Transverse colon (tissue), 4 donors: ENCODE measurements at places on chromosomes 2 and 18. TPM values are rescaled to one million over a fixed set of nuclear protein-coding genes. Genes with fewer than 3 reads are reported as not detected.

GRCh38 chr2:25981596-25982272 is 563 bp downstream of the KIF3C start:
- DNase-seq: no peak

The LIMS2 gene
- 34.5 TPM for total RNA-seq

DNA sequence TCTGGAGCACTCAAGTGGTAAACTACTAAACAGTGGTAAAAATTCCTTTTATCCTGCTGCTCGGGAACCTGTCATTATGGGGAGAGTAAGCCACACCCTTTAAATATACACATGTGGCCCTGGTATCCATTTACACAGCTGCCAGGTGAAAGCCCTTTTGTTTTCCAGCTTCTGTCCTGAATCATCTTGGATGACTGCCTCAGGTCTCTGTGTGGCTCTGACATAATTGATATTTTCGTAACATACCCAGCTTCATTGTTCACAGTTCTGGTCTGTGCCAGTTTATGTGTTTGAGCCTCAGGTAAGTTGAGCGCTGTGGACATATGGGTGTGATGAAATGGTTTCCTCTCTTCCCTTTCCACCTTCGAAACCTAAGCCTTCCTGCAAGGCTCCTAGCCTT is 15.7 kb upstream of the TTC39C start:
- no peak for DNase-seq

The FBXO15 gene
- not detected for total RNA-seq

- DNase-seq: no peak
These were observed 18.7 kb downstream of the ITPRID2 start for GRCh38 chr2:181910028-181910831.

The GALR1 gene
- 0.14 TPM for total RNA-seq

DNA sequence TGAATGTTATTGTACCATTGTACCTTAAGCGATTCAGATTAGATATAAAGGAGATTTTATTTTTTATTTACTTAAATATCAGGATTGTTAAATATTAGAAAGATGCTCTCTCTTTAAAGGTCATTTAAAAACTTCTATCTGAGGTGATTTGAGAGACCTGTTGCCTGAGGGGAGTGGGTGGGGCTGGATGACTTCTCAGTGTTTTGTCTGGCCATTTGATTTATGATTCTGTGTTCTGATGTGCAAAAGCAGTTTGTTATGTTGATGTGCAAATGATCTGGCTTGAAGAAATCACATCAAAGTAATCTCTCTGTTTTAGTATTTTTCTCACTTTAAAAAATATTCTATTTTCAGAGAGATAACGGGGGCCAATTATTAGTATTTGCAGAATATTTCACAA is 370.8 kb downstream of the NUP35 start:
- no peak for DNase-seq

GRCh38 chr2:48220501-48220900 is 309.5 kb upstream of the STON1 start:
- no peak for DNase-seq

The SPC25 gene
- not detected for total RNA-seq

- no peak for DNase-seq
These were observed 7.1 kb upstream of the IL1R2 start for GRCh38 chr2:101984656-101985055.

The MDH1 gene
- total RNA-seq: 179 TPM

DNA sequence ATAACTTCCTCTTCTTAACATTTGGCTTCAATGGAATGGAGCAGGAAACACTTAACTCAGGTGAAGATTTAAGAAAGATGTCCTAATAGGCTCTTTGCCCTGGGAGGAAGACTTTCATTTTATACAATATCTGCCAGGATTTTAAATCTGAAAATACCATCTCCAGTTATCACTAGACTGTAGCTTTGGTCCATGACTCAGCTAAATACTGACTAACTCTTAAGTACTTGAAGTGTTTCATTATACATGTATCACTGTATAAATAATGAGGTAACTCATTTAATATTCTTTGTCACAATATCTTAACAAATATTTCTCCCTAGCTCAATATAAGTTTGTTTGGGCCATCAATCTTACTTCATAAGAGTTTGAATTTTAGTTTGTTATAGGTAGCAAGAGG is 34.7 kb downstream of the RBKS start:
- no peak for DNase-seq

The CCDC85A gene
- total RNA-seq: 1.1 TPM

The IGFBP2 gene
- 155 TPM for total RNA-seq

GRCh38 chr2:43047187-43047780 is 179.1 kb downstream of the ZFP36L2 start:
- no peak for DNase-seq

DNA sequence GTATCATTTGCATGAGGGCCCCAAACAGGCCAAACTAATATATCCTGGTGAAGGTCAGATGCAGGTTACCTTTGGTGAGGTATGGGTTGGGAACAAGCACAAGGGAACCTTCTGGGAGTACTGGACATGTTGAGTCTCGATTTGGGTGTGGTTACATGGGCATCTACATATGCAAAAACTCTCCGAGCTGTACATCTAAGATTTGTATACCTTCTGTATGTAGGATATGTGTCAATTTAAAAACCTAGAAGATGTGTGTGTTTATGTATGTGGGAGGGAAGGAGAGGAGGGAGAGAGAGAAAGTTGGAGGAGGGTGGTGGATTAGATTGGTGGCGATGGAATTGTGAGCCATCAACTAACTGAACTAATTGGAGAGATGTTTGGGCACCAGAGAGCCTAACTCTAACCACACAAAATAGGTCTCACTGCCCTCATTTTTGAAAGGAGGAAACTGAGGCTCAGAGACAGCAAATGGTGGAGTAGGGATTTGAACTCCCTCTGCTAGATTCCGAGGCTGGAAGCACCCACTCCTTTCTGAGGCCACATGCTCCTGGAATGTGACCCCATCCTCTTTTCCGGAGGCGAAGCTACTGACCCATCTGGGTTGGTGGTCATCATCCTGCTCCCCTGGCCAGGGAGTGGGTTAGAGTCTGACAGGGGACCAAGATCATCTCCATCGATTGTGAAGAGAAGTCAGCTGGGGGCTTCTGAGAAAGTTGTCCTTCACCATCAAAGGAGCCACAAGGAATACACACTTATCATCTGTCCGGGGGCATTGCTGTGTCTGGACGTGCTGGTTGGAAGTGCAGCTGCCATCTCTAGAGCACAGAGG is 107.3 kb upstream of the MYCN start:
- DNase-seq: no peak

The SLC16A14 gene
- total RNA-seq: 0.68 TPM

The AQP12B gene
- total RNA-seq: 1.5 TPM

The CLEC4F gene
- not detected for total RNA-seq

DNA sequence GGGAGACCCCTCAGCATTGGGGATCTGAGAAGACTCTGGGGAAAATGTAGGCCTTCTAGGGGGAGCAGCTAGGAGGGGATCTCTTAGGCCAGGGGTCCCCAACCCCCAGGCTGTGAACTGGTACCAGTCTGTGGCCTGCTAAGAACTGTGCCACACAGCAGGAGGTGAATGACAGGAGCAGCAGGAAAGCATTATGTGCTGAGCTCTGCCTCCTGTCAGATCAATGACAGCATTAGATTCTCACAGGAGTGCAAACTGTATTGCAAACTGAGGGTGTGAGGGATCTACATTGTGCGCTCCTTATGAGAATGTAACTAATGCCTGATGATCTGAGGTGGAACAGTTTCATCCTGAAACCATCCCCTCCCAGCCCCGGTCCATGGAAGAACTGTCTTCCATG is 127.3 kb downstream of the SCG2 start:
- no peak for DNase-seq

- DNase-seq: no peak
These were observed 10.2 kb upstream of the CCDC74B start for GRCh38 chr2:130154773-130155765.

DNA sequence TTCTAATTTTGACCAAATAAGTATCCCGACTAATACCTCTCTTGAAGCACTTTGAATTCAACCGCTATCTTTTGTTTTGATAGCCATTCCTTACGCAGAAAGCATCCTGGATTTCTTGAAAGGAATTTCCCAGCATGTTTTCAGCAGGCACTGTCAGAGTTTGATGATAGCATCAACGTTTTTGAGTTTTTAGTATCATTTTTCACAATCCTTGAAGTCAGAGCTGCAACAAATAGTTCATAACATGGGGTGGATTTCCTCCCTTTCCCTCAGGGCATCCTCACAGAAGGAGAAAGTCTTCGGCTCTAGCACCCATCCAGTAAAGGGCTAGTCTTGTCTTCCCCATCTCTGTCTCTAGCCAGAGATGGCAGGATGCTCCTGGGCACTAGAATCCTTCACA is 46.2 kb downstream of the ANKRD44 start:
- no peak for DNase-seq

- no peak for DNase-seq
These were observed 308.2 kb downstream of the EN1 start for GRCh38 chr2:118539290-118539689.

DNA sequence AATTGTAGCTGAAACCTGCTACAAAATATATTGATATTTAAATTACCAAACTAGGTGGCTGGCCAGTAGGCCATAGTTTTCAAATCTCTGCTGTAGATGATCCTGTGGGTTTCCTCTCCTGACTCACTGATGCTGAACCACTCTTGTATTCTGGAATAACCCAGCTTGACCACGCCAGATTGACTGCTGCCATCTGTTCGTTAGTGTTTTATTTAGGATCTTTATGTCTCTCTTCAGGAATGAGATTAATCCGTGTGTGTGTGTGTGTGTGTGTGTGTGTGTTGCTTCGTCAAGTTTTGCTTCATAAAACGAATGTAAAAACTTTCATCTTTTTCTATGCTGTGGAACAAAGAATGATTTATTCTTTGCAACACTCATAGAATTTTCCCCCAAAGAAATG is 187.1 kb downstream of the DYSF start:
- DNase-seq: no peak

DNA sequence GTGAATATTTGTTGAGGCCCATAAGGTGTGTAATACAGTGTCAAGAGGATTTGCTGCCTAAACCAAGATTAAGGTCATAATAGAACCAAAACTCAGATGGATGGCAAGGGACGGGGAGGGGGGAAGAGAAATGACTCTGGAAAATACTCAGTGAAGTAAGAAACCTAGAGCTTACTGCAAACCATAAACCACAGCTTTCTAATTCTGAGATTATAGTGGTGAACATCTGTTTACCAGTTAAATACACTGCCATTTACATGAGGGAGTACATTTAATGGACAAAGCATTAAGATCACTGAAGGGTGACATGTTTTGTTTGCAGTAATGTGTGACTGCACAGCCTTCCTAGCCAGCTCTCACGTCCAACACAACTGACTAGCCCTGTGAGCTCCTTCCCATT is 19.8 kb downstream of the EVX2 start:
- DNase-seq: no peak

The TMEM237 gene
- 7.6 TPM for total RNA-seq

The TNS1 gene
- 101 TPM for total RNA-seq

The IL1R1 gene
- 44.1 TPM for total RNA-seq

DNA sequence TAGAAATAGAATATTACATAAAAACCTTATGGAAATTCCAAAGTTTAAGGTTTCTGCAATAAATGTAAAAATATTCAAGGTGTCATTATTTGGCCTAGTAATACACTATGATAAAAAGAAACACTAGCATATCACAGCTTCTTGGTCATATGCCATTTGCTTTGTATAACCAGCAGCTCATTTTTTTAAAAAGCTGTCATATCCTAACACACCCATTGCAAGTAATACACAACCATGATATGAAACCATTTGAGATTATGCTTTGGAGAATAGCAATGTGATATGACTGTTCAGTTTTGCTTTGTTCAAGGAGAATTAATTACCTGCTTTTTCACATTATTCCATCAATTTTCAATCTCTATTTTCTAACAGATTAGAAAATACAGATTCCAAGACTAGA is 149.0 kb downstream of the IKZF2 start:
- no peak for DNase-seq

- no peak for DNase-seq
These were observed 476.3 kb downstream of the TRIB2 start for GRCh38 chr2:13193075-13193474.

DNA sequence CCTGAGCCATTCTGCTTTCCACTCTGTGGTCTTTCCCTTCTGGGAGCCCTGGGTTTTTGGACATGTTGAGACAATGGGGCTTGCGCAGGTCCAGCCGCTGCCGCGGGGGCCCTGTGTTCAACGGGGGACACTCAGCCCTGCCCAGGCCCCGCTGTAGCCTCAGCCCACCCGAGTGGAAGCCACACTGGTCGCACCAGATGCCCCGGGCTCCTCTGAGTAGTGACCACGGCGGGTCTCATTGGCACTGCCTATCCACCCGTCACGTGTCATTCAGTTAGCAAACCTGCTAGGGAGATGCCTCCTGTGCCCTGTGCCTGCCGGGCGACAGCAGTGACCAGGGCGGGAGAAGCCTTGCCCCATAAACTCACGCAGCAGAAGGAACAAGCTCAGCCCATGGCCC is 19.1 kb downstream of the D2HGDH start:
- no peak for DNase-seq

- peak; percentile 69 for DNase-seq
These were observed 39.5 kb downstream of the TGOLN2 start for GRCh38 chr2:85288244-85288725.

The KLHL41 gene
- total RNA-seq: 3.4 TPM

GRCh38 chr18:10723496-10723895 is 197.7 kb downstream of the NAPG start:
- no peak for DNase-seq

DNA sequence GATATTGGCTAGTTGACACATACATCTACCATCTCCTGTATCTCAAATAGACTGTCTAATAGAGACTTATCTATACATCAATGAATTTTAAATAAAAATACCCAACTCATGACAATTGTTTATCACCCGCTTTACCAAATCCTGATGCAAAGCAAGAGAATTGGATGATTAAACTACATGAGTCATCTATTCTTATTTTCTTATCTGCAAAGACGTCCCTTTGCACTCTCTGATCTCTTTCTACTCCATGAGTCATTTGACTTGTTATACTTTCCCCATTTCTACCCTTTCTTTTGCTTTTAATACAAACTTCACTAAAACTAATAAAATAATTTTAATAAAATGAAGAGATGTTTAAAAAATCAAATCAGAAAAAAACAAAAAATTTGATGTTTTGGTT is 261.7 kb upstream of the MAP2 start:
- no peak for DNase-seq

DNA sequence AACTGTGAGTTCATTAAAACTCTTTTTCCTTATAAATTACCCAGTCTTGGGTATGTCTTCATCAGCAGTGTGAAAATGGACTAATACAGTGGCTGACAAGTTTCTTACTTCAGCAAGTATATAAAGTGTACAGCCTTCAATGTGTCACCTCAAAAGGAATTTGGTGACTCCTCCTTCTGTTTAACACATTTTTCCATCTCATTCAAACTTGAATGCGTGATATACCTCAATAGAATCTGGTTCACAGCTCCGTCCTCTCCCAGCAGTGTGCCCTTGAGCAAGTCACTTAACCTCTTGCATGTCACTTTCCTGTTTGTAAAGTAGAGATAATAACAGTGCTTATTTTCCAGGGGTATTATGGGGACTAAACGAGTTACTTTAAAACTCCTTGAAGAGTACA is 159.6 kb downstream of the CCBE1 start:
- DNase-seq: no peak

DNA sequence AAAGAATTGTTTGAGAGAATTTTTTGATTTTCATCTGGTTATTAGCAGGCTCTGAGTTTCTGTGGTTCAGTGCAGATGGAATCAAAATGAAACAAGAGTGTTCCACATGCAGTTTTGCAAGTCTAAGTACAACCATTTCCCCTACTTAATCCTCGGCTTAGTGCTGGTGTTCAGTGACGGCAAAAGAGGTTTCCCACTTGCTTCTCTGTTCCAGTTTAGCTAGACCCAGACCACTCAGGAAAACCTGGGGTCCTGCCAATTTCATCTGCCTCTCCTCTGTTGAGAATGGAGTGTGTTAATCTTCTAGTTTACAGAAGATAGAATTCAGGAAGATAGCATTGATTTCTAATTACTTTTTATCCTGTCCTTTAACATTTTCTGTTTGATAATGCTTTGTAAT is 996.2 kb upstream of the FANCL start:
- DNase-seq: no peak

The RUFY4 gene
- not detected for total RNA-seq
